ENCODE measurements at places on chromosomes 12 and 14. TPM values are rescaled to one million over a fixed set of nuclear protein-coding genes. Genes with fewer than 3 reads are reported as not detected.

Gene NXPH4
- 1.2 TPM for total RNA-seq

Gene PMEL
- total RNA-seq, result 1.2 TPM

Gene TCTN2
- 11.6 TPM for total RNA-seq

Gene PCED1B
- total RNA-seq, result 0.66 TPM

Gene GARIN6
- not detected for total RNA-seq

Gene C12orf50
- 0.13 TPM for total RNA-seq

Gene TMEM260
- 11.7 TPM for total RNA-seq

Gene PRICKLE1
- total RNA-seq, result 3.0 TPM

Gene OR10A7
- total RNA-seq, result not detected

Gene LPAR5
- not detected for total RNA-seq

Gene DCP1B
- total RNA-seq, result 4.9 TPM

Gene SVOP
- total RNA-seq, result not detected

Gene RPS6KA5
- total RNA-seq, result 2.3 TPM

Gene OTX2
- not detected for total RNA-seq

Gene TAS2R14
- 1.7 TPM for total RNA-seq

Gene RASSF3
- total RNA-seq, result 42.3 TPM

Gene STAT2
- 185 TPM for total RNA-seq

Gene KLRC2
- total RNA-seq, result not detected

Gene PARPBP
- total RNA-seq, result 7.2 TPM

Gene MAP3K9
- total RNA-seq, result under 0.01 TPM

Data from aortic smooth muscle cell (primary cell).